Fibroblast of lung (primary cell): ENCODE measurements at places on chromosomes 2 and 18. TPM values are rescaled to one million over a fixed set of nuclear protein-coding genes. Genes with fewer than 3 reads are reported as not detected.

Gene SERPINB3
- total RNA-seq: not detected in 2 replicates

Gene TMEM178A
- total RNA-seq: 0.26 and 1.5 TPM in 2 replicates

Gene AKAIN1
- not detected in 2 replicates for total RNA-seq

Gene SPATA3
- not detected in 2 replicates for total RNA-seq

Gene CNNM3
- 9.9 and 13.1 TPM in 2 replicates for total RNA-seq

Gene USP14
- total RNA-seq: 13.6 and 21.5 TPM in 2 replicates

Gene LIMS3
- 6.3 TPM in 1 of 2 replicates, not detected in the other for total RNA-seq

Gene UGT1A1
- not detected in 2 replicates for total RNA-seq

Gene RAX
- total RNA-seq: not detected in 2 replicates

Gene PRLH
- not detected in 2 replicates for total RNA-seq

Gene LIMS2
- total RNA-seq: 0.51 and 1.8 TPM in 2 replicates

Gene MC5R
- not detected in 2 replicates for total RNA-seq

Gene SNORC
- 0.77 and 0.83 TPM in 2 replicates for total RNA-seq

Gene FBXO36
- 3.5 and 3.9 TPM in 2 replicates for total RNA-seq

Gene GREB1
- 0.51 and 2.0 TPM in 2 replicates for total RNA-seq

Gene DCDC2C
- total RNA-seq: not detected in 2 replicates

Gene SLC9A2
- total RNA-seq: not detected in 2 replicates

Gene PHOSPHO2
- total RNA-seq: 3.9 and 5.4 TPM in 2 replicates

Gene FSHR
- under 0.01 TPM in 1 of 2 replicates, not detected in the other for total RNA-seq

Gene PSMA8
- total RNA-seq: not detected in 2 replicates

Gene ELOA2
- not detected in 2 replicates for total RNA-seq

Gene LYG1
- total RNA-seq: 0.26 and 0.50 TPM in 2 replicates

Gene BCS1L
- total RNA-seq: 26.2 and 38.3 TPM in 2 replicates

Gene POTEJ
- not detected in 2 replicates for total RNA-seq

Gene UCN
- 1.2 and 1.3 TPM in 2 replicates for total RNA-seq

Gene STAT4
- 0.51 and 0.66 TPM in 2 replicates for total RNA-seq

Gene EPC2
- 20.5 and 22.8 TPM in 2 replicates for total RNA-seq

Gene HDLBP
- 1,289 and 1,354 TPM in 2 replicates for total RNA-seq

Gene ST8SIA5
- total RNA-seq: under 0.01 TPM in 2 replicates

Gene CTIF
- 17.2 and 28.1 TPM in 2 replicates for total RNA-seq

Gene TMEM17
- 1.3 and 2.5 TPM in 2 replicates for total RNA-seq

Gene PFN4
- total RNA-seq: 0.66 and 1.5 TPM in 2 replicates

Gene PDE1A
- total RNA-seq: 6.7 and 7.1 TPM in 2 replicates

Gene L3MBTL4
- 0.33 and 1.3 TPM in 2 replicates for total RNA-seq

Gene CCDC138
- total RNA-seq: 3.3 and 4.1 TPM in 2 replicates

Gene CRYBA2
- total RNA-seq: not detected in 2 replicates

Gene PIEZO2
- total RNA-seq: 6.6 and 32.9 TPM in 2 replicates

Gene INHA
- total RNA-seq: 0.26 and 0.50 TPM in 2 replicates

Gene M1AP
- total RNA-seq: not detected in 2 replicates

Gene GAL3ST2
- total RNA-seq: 0.17 TPM in 1 of 2 replicates, not detected in the other

Gene TFCP2L1
- not detected in 2 replicates for total RNA-seq

Gene ZAP70
- not detected in 2 replicates for total RNA-seq

Gene RTKN
- 11.8 and 16.0 TPM in 2 replicates for total RNA-seq

Gene UGT1A4
- total RNA-seq: not detected in 2 replicates

Gene CHST9
- total RNA-seq: not detected in 2 replicates

Gene GDF7
- under 0.01 and 0.33 TPM in 2 replicates for total RNA-seq

Gene KCNG2
- 6.4 and 10.1 TPM in 2 replicates for total RNA-seq

Gene SULT1C4
- total RNA-seq: 0.26 and 0.50 TPM in 2 replicates

Gene CCDC178
- total RNA-seq: under 0.01 and 0.17 TPM in 2 replicates

Gene LRRC30
- total RNA-seq: not detected in 2 replicates

Gene SGO2
- total RNA-seq: 2.8 and 5.4 TPM in 2 replicates

Gene ASAP2
- 16.4 and 19.2 TPM in 2 replicates for total RNA-seq

Gene NTSR2
- under 0.01 TPM in 1 of 2 replicates, not detected in the other for total RNA-seq
